ENCODE measurements at places on chromosomes 6 and 20.

GRCh38 chr6:148530394-148530953, 187.8 kb downstream of the SASH1 start:
- peak; percentile 47 for DNase-seq

GRCh38 chr20:62674370-62674769, 32.1 kb downstream of the SLCO4A1 start:
- DNase-seq: no peak

- no peak for DNase-seq
Observed at GRCh38 chr6:37005827-37006567, 542 bp downstream of the FGD2 start.

DNA sequence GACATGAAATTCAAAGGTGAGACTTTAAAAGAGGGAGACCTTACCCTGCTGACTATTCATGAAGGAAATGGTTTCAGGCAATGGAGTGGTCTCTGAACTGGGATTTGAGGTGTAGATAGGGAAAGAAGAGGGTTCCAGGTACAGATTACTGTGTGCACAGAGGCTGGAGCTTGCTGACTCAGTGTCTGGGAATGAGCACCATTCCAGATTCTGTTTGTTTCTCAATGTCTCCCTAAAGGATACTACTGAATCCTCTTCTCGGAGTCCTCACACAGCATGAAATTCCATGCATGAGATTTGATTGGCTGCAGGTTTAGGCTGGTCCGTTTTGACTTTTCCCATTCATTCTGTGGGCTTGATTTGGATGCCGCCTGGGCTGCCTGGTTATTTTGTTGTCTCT, 49.0 kb downstream of the PPP1R14C start:
- DNase-seq: no peak

DNA sequence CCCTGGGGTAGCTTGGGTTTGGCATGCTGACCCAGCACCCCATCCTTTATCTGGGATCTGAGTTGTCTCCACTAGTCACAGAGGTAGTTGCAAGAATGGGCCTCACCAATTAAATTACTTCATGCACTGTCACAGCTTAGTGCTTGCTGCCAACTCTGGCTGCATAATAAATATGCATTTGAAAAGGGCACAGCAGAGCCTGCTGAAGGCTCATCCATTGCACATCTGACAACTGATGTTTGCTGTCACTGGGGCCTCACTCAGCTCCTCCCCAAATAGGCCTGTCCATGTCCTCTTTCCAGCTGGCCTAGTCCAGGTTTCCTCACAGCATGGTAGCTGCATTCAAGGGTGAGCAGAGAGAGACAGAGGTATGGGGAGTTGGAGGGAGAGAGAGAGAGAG, 13.3 kb upstream of the NXT1 start:
- DNase-seq: no peak

DNA sequence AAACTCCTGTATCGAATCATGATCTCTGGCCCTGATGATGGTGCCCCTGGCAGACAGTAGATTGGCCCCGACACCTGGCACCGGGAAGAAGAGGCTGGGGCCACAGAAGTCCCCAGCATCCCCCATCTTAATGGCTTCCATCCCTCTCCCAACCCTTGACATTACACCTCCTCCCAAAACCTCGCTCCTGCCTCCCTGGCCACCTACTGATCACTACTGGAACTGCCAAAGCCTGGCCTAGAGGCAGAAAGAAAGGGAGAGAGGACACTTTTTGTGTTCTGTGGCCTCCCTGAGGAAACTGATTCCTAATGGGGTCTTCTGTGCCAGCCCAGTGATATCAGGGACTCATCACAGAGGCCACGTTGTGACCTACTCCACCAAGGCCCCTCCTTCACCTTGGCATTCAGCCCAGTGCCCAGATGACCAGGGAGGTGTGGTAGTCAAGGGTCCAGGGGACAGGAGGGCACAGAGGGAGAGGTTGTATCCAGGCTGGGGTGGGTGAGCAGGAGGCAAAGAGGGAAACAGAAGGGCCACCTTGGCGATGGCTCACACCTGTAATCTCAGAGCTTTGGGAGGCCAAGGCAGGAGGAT, 6.1 kb downstream of the C20orf173 start:
- peak; percentile 69 for DNase-seq

DNA sequence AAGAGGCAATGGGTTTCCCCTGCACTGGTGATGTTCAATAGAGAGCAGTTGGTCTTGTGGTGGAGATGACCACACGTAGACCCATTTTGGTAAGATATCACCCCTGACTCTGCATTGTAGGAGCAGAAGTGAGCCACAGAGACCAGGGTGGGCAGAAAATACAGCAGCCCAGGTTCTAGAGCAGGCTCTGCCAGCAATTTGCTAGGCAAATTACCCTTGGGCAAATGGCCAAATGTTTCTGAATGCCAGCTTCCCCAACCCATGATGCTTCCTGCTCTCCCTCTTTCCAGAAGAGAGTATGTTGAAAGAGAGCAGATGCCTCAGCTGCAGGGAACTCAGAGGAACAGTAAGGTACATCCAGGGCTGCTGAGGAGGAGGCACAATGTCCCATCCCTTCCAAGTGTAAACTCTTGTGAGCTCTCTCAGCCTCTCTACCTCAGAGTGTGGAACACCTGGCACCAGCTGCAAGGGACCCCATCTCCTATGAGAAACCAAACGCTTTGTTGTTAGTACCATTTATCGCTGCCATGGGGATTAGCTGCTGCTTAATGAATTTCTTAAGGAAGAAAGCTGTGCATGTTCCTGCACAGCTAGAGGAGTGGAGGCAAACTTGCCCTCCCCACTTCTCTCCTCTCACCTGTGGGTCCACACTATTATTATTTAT, 317.5 kb upstream of the MOCS1 start:
- DNase-seq: no peak

- DNase-seq: no peak
Observed at GRCh38 chr6:13038741-13039190, 289.6 kb downstream of the TBC1D7 start.

- peak; percentile 12 for DNase-seq
Observed at GRCh38 chr20:59783641-59784010, 149.8 kb downstream of the SYCP2 start.

- no peak for DNase-seq
Observed at GRCh38 chr6:111837641-111838500, 35.4 kb downstream of the FYN start.

DNA sequence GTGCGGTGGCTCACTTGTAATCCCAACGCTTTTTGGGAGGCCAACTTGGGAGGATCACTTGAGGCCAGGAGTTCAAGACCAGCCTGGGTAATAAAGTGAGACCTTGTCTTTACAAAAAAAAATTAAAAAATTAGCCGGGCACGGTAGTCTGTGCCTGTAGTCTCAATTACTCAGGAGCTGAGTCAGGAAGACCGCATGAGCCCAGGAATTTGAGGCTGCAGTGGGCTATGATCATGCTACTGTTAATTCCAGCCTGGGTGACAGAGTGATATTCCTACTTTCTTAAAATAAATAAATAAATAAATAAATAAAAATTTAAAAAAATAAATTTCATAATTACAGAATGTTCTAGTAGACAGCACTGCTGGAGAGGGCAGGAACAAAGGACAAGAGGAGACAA, 62.4 kb downstream of the DST start:
- no peak for DNase-seq

GRCh38 chr6:86969573-86969972, 32.2 kb downstream of the HTR1E start:
- no peak for DNase-seq

DNA sequence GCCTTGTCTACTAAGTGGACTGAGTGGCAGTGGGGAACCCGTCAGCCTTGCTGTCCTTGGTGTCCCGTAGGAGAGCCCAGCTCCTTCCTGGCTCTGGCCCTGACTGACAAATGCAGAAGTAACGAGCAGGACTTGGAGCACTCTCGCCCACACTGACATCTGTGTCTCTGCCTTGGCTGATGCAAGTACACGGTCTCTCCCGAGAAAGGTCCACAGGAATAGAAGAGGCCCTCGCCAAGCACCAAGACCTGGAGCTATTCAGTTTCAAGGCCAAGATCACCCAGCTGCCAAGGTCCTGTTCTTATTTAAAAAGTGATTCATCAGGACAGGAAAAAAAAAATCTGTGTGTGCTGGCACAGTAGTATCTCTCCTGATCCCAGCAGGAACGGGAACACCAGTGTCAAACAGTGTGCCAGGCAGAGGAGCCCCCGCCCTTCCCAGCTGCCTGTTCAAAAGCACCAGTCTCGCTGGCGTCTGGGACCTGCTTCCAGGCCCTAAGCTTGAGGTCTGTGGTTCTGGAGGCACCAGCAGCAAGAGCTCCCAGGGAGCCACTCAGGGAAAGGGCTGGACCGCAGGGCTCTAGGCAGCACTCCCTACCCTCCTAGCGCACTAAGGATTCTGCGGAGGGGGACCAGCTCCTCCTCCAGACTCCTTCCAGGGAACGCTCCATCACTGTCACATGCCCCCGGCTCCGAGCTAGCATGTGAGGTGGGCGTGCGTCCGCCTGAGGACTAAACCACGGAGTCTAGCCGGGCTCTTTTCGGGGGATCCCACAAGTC, 376.9 kb downstream of the RNGTT start:
- DNase-seq: no peak

DNA sequence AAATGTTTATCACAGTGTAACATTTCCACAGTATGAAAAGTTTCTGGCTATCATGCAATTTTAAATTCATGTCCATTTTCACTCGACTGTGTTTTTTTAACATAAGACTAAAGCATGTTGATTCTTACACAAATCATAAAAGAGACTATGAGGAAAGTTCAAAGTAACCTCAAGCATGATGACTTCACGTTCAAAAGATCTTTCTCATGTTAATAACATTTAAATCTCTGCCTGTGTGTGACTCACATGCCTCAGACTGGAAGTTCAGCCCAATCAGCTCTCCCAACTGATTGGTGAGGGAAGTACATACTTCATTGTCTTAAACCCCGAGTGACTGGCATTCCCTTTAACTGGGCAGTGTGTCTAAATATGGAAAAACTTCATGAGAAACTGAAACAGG, 37.4 kb downstream of the ATXN1 start:
- peak; percentile 58 for DNase-seq

- DNase-seq: no peak
Observed at GRCh38 chr6:38153076-38153797, 333.7 kb downstream of the ZFAND3 start.

- DNase-seq: peak; percentile 74
Observed at GRCh38 chr6:34248198-34248726, 544 bp downstream of the SMIM29 start.

DNA sequence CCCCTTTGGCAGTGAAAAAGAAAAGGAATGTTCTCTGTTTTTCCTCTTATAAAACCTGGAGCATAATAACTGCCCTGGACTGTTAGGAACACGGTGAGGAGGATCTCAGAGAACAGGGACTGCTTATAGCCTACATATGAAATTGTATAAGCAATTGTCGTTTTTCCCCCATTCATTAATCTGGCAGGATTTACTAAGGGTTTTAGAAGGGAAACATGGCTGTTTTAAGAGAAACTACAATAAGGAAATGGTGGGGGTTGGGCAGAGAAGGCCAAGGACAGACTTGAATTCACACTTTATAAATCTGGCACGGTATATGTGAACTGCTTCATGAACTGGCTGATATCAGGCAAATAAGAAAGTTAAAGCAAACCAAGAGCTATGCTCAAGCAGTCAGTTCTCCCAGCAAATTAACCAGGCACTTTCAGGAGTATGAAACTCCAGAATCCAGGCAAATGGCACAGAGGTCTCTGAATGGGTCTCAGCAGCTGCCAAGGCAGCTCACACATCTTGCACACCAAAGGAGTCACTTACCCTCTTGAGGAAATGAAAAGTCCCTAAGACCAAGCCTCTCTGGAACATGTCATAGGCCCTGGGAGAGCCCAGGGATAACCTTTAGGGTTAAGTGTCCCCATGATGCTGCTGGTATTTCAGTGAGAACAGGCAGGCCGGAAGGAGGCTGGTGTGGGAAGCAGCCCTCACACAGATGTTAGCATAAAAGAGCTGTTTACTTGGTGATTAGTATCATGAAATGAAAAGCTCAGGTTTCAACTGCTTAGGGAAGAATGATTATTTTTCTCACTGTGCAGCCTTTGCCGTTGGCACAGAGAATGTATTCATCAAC, 260.5 kb upstream of the MARCKS start:
- DNase-seq: no peak

DNA sequence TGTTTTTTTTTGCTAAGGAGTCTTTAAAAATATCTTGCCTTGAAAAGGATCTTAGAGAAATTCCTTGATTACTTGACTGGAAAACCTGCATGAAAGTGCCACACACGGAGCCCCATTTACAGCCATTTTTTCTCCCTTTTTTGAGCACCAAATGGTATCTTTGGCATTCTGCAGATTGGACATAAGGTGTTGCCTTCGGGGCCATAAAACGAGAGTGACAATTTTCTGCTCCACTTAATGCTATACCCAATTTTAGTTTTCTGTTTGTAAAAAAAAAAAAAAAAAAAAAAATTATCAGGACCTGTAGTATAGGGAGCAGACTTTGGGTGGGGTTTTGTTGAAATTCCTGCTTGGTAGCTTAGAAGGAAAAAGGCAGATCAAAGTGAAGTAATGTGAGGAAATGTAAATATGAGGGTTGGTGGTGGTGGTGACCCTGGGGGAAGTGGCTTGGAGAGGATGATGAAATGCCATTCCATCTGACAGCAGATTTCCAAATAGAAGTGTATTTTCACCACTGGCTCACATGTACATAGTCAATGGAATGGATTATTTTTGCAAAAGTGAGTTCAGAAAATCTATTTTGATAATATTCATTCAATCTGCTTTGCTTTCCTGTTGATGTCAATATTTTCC, 212.1 kb upstream of the SOX4 start:
- DNase-seq: no peak

- no peak for DNase-seq
Observed at GRCh38 chr20:719816-720215, 44.2 kb upstream of the SCRT2 start.

- DNase-seq: no peak
Observed at GRCh38 chr20:45104786-45105185, 3.9 kb upstream of the KCNS1 start.

DNA sequence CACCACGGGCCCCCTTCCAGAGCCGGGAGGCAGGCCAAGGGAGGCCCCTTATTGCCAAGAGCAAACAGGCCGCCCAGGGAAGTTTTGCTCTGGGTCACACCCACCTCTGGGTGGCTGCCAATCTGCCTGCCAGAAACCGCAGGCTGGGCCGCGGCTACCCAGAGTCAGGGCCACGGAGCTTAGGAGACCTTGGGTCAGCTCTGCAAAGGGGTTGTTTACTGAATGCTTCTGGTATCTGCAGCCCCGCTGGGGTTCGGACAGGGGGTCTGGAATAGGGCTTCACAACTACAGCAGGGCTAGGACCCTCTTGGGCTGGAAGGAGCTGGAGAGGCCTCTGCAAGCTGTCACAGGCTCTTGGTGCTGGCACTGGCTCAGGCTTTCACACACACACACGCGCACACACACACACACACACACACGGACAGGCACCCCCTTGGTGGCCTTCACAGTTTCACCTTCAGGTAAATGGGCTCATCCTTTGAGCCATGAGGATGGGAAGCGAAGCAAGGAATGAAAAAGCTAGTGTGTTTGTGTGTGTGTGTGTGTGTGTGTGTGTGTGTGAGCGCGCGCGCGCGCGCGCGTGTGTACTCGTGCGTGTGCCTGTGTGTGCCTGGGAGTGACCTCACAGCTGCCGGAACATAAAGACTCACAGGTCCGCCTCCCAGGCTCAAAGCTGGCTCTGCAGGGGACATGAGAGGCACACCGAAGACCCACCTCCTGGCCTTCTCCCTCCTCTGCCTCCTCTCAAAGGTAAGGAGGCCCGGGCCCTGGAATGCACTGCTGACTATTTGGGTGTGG, at the start of gene CCN5:
Gene CCN5 (plus strand): TSS at position 669 of the 798 bp plus-strand sequence. CDS start 22 bp downstream, at position 691.
- DNase-seq: no peak

Measured in H9 (cell line).